ENCODE measurements at places on chromosomes 6 and 20.

- DNase-seq: no peak
Observed at GRCh38 chr6:10908228-10908627, 21.4 kb downstream of the SYCP2L start.

DNA sequence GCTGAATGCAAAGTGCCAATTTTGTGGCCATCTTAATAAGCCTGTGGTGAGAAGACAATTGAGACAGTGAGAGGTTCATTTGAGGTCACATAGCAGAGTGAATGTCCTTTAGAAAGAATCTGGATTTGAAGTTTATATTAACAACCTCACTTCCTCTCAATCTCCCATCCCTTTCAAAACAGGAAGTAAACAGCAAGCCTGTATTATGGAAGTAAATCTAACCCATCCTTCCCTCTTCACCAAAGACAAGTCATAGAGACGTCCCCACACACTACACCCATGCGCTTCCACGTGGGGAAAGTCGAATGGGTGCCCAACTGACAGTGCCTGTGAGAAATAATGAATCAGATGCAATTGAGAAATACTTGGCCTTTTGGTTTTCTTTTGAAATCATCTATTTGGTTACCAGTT, 28.8 kb upstream of the CCND3 start:
- DNase-seq: no peak

DNA sequence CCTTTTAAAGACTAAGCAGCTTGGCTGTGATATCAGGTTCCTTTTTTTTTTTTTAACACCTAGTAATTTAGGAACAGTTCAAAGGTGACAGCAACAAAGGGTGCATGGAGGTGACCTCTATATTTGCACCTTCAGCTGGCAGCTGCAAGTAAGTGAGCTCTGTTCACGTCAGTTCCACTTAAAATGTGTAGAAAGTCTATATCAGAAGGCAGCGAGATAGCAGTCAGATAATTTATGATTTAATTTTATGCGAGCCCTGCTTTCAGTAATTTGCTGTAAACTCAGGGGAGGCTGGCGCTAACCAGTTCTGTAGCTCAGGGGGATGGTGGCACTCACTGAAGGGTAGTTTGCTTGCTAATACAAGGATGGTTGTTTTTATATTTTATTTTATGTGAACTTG, 602.8 kb upstream of the MMS22L start:
- no peak for DNase-seq

- no peak for DNase-seq
Observed at GRCh38 chr20:36272547-36273220, 33.5 kb upstream of the DLGAP4 start.

DNA sequence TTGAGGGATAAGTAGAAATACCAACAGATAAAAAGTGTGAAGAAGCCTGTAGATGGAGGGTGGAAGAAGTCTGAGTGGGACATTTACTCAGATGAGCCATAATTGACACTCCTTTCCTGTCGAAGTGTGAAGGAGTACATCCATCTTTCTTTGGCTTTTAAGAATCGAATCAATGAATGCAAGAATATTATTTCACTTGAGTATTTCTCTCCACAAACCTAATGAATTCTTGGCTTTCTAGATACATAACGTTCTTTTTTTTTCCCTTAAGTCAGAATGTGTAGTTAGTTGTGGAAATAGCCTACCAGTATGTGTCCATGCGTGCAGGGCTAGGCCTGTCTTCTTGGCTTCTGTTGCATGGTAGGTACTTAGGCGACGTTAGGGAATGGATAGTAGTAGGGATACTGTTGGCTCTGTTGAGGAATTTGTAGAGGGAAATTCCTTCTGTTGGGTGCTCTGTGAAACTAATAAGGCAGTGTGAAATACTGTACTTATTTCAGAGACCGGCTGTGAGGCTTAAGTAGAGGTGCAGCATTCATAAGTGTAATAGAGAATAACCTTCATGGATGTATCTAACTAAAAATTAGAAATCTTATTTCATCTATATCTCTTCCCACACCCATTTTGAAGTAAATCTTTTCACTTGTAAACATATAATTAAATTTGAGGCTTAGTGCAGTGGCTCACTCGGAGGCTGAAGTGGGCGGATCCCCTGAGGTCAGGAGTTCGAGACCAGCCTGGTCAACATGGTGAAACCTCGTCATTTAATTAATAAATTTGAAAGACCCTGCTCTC, 1.5 kb downstream of the RPS18 start:
- no peak for DNase-seq

DNA sequence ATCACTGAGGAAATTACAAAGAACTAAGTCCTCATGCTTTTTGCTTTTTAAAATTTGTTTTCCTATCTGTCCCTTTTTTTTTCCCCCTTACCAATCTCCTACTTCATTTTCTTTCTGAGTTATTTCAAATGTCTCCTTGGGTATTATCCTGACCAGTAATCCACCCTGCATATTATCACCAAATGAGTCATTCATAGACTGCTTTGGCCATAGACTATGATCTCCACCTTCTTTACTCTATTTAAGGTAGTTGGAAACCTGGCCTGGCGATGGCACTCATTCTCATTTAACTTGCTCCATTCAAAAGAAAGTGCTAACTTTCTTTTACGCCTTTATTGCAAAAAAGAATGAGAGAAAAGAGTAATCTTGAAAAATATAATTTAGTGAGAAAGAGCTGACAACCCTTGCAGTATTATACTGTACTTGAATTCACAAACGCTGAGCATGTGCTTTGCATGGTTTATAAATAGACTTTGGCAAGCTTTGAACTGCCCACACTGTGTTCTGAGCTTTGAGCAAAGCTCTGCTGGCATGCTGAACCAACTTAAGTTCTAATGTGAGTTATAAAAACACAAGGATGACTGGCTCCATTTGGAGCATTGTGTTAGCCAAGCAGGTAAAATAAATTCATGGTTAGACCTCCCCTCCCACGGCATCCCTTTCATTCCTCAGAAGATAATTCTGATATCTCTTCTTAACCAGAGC, 198.9 kb downstream of the NKAIN2 start:
- DNase-seq: no peak

GRCh38 chr20:8002056-8002455, 17.5 kb downstream of the TMX4 start:
- no peak for DNase-seq

GRCh38 chr6:93222071-93222851, 197.1 kb downstream of the EPHA7 start:
- no peak for DNase-seq

GRCh38 chr6:32291543-32291942, 67.7 kb upstream of the NOTCH4 start:
- no peak for DNase-seq

- no peak for DNase-seq
Observed at GRCh38 chr20:53829255-53829723, 235.7 kb upstream of the ZNF217 start.

DNA sequence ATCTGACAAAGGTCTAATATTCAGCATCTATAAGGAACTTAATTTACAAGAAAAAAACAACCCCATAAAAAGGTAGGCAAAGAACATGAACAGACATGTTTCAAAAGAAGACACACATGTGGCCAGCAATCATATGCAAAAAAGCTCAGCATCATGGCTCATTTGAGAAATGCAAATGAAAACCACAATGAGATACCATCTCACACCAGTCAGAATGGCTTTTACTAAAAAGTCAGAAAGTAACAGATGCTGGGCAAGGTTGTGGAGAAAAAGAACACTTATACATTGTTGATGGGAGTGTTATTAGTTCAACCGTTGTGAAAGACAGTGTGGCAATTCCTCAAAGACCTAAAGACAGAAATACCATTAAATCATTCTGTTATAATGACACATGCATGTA, 289.9 kb upstream of the MMS22L start:
- no peak for DNase-seq

- DNase-seq: no peak
Observed at GRCh38 chr20:45857882-45858216, 435 bp downstream of the ZSWIM3 start.

GRCh38 chr20:14069796-14070195, 74.5 kb downstream of the MACROD2 start:
- DNase-seq: no peak

DNA sequence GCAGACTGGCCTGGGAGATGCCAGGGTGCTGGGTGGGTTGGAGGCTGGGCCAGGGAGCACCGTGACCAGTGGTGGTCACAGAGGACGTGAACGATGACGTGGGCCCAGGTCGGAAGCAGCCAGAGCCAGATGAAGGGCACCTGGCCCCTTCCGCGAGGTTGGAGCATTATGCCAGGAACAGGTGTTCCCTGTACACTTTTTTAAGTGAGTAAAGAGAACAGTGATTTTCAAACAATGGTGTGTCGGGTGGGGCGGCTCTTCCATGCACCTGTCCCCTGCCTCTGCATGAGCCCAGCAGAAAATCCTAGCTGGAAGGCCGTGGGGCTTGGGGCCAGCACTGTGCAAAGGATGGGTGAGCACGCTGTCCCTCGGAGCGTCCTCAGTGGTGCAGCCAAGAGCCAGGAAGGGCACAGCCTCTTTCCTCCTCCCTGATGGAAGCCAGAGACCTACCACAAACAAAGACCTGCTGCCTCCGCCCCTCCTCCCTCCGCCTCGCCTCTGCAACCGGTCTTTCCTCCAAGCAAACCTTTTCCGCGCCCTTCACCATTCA, 350.5 kb downstream of the ZFAND3 start:
- no peak for DNase-seq

- DNase-seq: no peak
Observed at GRCh38 chr20:50655311-50655880, 35.9 kb downstream of the RIPOR3 start.

DNA sequence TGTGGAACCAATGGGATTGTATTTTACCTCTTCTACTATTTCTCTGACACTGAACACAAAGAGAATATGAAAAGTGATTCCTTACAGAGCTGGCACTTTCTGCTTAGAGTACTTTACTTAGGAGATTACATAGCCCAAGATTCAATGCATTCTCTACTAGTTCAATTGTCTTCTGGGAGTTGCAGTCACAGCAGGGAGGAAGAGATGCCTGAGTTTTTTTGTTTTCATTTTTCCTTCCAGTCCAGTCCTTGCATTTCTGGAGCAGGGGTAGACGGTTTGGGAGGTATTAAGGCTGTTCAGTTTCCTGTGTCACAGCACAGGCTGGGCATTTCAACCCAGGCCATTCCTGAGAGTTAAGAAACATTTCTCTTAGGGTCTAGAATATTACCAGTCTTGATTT, 42.0 kb upstream of the SLC2A12 start:
- DNase-seq: no peak

DNA sequence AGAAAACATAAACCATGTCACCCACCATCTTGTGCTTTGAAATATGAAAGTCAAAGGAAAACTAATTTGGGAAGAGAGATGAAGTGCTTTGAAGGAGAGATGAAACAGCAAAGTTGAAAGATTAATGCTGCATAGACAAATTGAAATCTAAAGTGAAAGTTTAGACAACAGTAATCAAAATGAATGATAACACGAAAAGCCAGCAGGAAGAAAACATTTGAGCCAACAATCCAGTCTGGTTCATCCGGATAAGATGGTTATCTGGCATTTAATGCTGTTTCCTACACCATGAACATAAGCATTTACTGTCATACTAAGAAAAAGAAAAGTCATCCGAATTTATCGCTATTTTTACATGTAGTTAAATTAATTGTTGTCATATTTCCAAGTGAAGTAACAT, 595 bp downstream of the HAO1 start:
- DNase-seq: no peak

All from NCI-H1694 (cell line).